ENCODE measurements at places on chromosomes 12 and 14. TPM values are rescaled to one million over a fixed set of nuclear protein-coding genes. Genes with fewer than 3 reads are reported as not detected.

SRRM4 gene
- total RNA-seq: not detected

AKAP6 gene
- total RNA-seq: 0.22 TPM

MIP gene
- total RNA-seq: not detected

ACRBP gene
- not detected for total RNA-seq

BMP4 gene
- 9.3 TPM for total RNA-seq

Data from epithelial cell of proximal tubule (primary cell).